ENCODE measurements at places on chromosomes 6 and 20.

- no peak for DNase-seq
Measured at GRCh38 chr6:25968769-25969168, 6.2 kb downstream of the TRIM38 start.

GRCh38 chr6:28693033-28693750 is 167.5 kb downstream of the GPX5 start:
- DNase-seq: no peak

GRCh38 chr6:136535017-136535765 is 15.0 kb downstream of the MAP7 start:
- no peak for DNase-seq

GRCh38 chr6:55082021-55082420 is 92.3 kb upstream of the HCRTR2 start:
- DNase-seq: no peak

- DNase-seq: no peak
Measured at GRCh38 chr20:63572788-63573646, 1.0 kb downstream of the HELZ2 start.

- DNase-seq: no peak
Measured at GRCh38 chr20:11394145-11394833, 523.4 kb upstream of the BTBD3 start.

DNA sequence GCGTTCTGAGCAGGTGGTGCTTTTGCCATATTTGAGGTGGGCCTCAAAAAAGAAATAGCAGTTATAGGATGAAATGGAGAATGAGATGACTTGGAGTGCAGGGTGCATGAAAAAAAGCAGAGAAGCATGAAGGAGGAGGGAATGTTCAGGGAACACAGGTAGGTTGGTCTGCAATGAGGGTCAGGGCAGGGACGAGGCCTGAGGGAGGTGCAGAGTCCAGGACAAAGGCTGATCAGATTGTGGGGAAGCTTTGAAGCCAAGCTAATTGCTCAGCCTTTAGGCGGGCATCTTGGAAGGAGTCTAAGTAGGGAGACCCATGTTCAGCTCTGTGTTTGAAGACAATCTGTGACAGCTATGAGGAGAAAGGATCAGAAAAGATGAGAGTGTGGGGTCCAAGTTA is 12.0 kb downstream of the TRAM2 start:
- DNase-seq: no peak
